Lung (tissue), 17 donors: ENCODE measurements at places on chromosomes 1 and 21. TPM values are rescaled to one million over a fixed set of nuclear protein-coding genes. Genes with fewer than 3 reads are reported as not detected.

Gene PPM1J
- total RNA-seq: 0.64 TPM

Gene PLPPR4
- total RNA-seq: 1.5 TPM

Gene DYRK3
- 13.0 TPM for total RNA-seq

Gene TRAF5
- total RNA-seq: 8.6 TPM

Gene RAB3B
- total RNA-seq: 0.18 TPM

Gene NTMT2
- not detected for total RNA-seq

Gene COL6A2
- total RNA-seq: 350 TPM

Gene EFNA4
- 8.3 TPM for total RNA-seq

Gene HJV
- total RNA-seq: not detected

Gene TNNT2
- total RNA-seq: 6.8 TPM

Gene KCND3
- total RNA-seq: 8.0 TPM

Gene IPO9
- 37.2 TPM for total RNA-seq

Gene ZMYM4
- total RNA-seq: 63.8 TPM

Gene FMO4
- total RNA-seq: 12.5 TPM

Gene ETV3L
- total RNA-seq: not detected

Gene LMOD1
- total RNA-seq: 25.1 TPM

Gene TEKT2
- 21.3 TPM for total RNA-seq

Gene VHLL
- not detected for total RNA-seq

Gene CTSK
- 25.7 TPM for total RNA-seq

Gene FCRL1
- total RNA-seq: 3.4 TPM

Gene PRAMEF17
- total RNA-seq: not detected
